Stimulated activated CD4-positive, alpha-beta T cell treated with anti-CD3 and anti-CD28 coated beads, Interleukin-2, amount 100 ng/mL, for 48 hours (primary cell): ENCODE measurements at places on chromosomes 12 and 14.

GRCh38 chr12:13052421-13052820 is 8.2 kb downstream of the FAM234B start:
- DNase-seq: no peak

GRCh38 chr12:95231190-95231589 is 13.6 kb downstream of the VEZT start:
- no peak for DNase-seq

GRCh38 chr14:28163233-28163632 is 603.4 kb upstream of the FOXG1 start:
- no peak for DNase-seq

DNA sequence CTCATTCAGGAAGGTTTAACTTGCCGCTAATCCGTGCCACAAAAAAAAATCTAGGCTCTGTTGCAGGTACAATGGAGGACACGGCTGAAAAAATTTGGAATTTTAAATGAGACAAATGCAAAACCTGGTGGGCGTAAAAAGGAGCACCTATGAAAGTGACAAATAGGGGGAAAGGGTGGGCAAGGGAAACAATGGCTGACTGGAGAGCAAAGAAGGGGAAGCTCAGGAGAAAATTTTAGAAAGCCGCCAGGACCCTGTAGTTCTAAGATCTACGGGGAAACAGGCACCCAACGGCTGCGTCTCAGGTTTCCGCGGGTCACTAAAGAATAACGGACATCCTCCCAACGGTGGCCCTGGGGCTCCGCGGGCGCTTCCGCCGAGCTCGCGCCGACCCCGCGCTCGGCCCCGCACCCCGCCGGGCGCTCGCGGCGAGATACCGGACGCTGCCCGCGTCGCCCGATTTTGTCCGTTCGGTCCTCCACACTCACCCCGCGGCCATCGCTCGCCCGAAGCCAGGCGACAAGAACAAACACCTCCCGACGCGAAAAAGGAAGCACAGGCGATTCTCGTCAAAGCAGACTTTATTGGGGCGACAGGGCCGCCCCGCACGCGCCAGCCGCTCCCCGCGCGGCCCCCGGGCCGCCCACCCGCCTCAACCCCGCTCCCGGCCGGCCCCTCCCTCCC is 1.1 kb upstream of the YY1 start:
- DNase-seq: peak; percentile 56

DNA sequence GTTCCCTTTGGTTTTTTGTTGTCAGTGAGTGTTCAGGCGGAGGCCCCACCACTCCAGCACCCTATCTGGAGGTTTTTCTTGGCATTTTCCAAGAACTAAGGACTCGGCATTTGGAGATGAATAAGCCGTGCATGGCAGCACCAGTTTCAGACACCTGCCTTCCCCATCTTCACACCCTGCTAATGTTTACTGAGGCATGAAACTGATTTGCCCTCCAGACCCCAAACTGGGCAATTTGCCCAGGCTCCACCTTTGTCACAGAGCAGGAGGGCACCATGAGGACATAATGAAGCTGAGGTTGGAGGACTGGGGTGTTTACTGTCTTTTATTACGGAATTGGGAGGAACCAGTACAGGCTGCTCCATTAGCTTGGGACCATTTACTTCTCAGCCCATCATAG is 113.4 kb downstream of the LGMN start:
- no peak for DNase-seq

GRCh38 chr12:93181409-93181965 is 196.2 kb upstream of the NUDT4 start:
- no peak for DNase-seq

- no peak for DNase-seq
These were observed 1.4 kb upstream of the PHC1 start for GRCh38 chr12:8912914-8913313.

DNA sequence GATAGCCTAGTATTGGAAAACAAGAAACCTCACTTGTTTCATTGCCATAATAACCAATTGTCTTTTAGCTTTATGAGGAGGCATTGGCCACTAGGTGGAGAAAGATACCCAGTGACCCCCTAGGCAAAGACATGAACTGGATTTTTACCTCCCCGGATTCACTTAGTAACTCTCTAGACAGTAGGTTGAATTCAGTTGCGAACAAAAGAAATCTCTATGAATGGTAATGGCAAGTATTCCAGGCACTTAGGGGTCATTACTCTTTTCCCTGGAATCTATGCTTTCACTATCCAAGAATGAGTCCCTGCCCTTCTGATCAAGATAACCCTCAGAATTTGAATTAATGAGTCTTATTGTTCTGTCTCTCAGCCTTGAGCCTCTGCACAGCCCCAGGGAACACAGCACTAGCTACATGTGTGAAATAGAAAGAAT is 29.5 kb upstream of the RHOJ start:
- no peak for DNase-seq

DNA sequence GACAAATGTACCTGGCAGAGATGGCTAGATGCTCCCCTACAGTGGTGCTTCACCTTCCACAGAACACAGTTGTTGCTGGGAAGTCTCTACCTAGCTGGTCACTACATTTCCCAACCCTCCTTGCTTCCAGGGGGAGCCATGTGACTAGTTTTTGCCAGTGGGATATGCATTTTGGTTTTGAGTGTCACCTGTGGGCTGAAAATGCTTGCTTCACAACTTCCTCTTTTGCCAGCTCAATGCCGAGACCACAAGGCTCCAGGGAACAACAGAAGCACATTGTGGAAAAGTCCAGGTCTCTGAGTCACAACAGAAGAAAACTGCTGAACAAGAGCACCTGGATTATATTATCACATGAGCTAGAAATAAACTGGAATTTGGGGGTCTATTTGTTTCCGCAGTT is 48.5 kb upstream of the ARHGAP5 start:
- DNase-seq: no peak

- DNase-seq: no peak
These were observed 136.8 kb downstream of the KCNH5 start for GRCh38 chr14:62908506-62908905.

GRCh38 chr12:1776170-1776921 is 44.0 kb upstream of the LRTM2 start:
- no peak for DNase-seq

DNA sequence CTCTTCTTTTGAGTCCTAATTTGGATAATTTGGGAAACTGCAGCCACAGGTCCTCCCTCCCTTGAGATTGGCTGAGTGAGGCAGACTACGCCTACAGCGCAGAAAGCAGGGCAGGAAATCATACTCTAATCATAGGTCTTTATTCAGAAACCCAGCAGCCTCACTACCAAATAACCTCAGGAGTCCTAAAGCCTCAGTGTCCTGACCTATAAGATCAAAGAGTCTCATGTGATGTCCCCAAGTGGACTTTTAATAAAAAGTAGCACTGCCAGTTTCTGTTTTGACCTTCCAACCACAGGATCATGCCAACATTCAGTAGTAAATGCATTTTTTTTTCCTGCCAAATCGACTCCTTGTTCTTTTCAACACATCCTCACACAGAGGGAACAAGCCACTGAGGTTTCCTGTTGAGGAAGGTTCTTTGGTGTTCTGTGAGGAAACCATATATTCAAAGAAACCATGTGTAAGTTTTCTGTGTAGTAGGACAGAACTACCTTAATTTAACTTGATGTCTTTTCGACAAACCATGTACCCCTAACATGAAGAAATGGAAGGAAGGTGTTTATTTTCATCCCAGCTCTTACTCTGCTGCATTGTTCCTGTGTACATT is 72.2 kb downstream of the VCPKMT start:
- DNase-seq: no peak

GRCh38 chr14:72774141-72774540 is 119.8 kb downstream of the DPF3 start:
- no peak for DNase-seq

DNA sequence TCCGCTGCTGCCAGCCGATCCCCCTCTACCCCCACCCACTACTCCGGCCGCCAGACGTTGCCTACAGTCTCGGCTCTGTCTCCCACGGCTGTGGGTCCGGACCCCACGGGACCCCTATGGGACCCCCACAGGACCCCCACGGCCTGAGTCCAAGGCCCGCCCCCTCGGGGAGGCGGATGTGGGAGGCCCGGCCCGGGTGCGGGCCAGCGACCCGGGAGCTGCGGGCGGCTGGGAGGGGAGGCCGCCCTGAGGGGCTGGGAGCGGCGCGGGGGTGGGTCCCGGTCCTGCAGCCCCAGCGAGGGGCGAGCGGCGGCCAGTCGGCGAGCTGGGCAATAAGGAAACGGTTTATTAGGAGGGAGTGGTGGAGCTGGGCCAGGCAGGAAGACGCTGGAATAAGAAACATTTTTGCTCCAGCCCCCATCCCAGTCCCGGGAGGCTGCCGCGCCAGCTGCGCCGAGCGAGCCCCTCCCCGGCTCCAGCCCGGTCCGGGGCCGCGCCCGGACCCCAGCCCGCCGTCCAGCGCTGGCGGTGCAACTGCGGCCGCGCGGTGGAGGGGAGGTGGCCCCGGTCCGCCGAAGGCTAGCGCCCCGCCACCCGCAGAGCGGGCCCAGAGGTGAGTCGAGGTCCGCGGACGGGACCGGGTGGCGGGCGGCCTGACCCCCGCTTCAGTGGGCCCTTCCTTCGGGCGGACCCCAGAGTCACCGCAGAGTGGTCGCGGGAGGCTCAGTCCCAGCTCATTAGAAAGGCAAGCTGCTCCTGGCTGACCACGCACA is at the start of gene ACVRL1:
Gene ACVRL1, plus strand, starts transcription at position 422 of the 773 bp plus-strand sequence. CDS start 4,971 bp downstream, outside the sequence.
- no peak for DNase-seq

DNA sequence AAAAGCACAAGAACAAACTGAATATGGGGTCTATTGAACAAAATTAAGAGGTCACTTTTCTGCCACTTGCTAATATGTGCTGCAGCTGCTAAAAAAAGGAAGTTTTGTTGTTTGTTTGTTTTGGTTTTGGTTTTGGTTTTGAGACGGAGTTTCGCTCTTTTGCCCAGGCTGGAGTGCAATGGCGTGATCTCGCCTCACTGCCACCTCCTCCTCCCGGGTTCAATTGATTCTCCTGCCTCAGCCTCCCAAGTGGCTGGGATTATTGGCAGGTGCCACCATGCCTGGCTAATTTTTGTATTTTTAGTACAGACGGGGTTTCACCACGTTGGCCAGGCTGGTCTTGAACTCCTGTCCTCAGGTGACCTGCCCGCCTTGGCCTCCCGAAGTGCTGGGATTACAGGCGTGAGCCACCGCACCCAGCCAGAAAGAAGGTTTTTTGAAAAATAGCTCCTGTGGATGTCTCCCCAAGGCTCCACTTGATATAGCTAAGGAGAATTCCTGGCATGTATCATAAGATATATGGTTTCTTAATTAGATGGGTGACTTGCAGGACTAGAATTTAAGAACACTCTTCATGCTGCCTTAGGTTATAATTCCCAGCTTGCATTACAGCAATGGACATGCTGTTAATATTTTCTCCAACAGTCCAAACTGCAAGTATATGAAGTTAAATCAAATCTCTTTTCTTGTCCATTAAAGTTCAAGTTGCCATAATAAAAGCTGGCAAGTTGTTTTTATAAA is 237.6 kb upstream of the AMIGO2 start:
- DNase-seq: no peak

GRCh38 chr12:92988622-92989130 is 59.6 kb upstream of the EEA1 start:
- DNase-seq: no peak

DNA sequence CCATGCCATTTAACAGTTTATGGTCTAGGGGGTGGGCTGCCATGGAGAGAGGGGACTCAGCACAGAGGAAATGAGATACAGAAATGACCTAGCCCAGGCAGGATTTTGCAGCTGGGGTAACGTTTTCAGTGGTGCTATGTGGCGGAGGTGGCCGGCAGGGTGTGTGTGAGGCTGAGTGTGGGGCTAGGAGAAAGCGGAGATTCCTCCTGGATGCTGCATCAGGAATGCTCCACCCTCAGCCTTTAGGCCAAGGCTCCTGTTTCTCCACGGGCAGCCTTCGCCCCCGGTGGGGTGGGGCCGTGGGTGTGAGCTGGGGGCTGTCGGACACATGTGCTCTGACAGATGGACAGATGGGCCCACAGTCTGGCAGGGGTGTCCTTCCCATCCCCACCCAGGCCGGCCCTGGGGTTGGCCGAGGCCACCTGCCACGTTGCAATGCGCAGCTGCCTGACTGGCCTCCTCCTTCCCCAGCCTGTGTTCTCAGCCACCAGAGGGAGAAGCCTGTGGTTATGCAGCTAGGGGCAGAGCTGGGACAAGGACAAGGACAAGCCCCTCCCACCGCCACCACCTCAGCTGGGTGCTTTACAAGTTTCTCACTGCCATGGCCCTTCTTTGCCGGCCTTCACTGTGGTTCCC is 44.3 kb downstream of the TEAD4 start:
- DNase-seq: no peak

- peak; percentile 50 for DNase-seq
These were observed 2.0 kb downstream of the EEA1 start for GRCh38 chr12:92927055-92927435.

GRCh38 chr12:72297666-72298065 is 25.5 kb downstream of the TRHDE start:
- DNase-seq: no peak
